ENCODE measurements at places on chromosomes 3 and 15. TPM values are rescaled to one million over a fixed set of nuclear protein-coding genes. Genes with fewer than 3 reads are reported as not detected.

The CTXN2 gene
- not detected for total RNA-seq

The DUOXA2 gene
- total RNA-seq, result not detected

The SPINK8 gene
- total RNA-seq, result not detected

The RYR3 gene
- total RNA-seq, result 0.48 TPM

The LRRN1 gene
- 0.42 TPM for total RNA-seq

The PLSCR4 gene
- 60.7 TPM for total RNA-seq

The COPS2 gene
- 78.9 TPM for total RNA-seq

The TMCC1 gene
- total RNA-seq, result 41.0 TPM

The TMEM207 gene
- total RNA-seq, result not detected

The CYP1A2 gene
- not detected for total RNA-seq

The EFCC1 gene
- 1.8 TPM for total RNA-seq

The SPATA12 gene
- total RNA-seq, result not detected

The NTRK3 gene
- 1.6 TPM for total RNA-seq

The NECTIN3 gene
- total RNA-seq, result 19.8 TPM

The NUP210 gene
- 1.5 TPM for total RNA-seq

The MYLK gene
- total RNA-seq, result 80.3 TPM

The GOLGA6B gene
- total RNA-seq, result not detected

The ASB7 gene
- total RNA-seq, result 10.3 TPM

- no peak for DNase-seq
Measured at GRCh38 chr3:186172353-186172752, 63.5 kb upstream of the ETV5 start.

DNA sequence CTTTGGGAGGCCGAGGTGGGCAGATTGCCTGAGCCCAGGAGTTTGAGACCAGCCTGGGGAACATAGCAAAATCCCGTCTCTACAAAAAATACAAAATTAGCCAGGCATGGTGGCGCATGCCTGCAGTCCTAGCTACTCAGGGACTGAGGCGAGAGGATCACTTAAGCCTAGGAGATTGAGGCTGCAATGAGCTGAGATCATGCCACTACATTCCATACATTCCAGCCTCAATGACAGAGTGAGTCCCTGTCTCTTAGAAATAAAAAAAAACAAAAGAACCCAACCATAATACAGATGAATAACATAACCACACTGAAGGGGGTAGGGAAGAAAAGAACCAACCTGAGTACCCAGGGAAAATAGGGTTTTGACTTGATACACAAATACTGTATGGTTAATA, 19.7 kb upstream of the CGNL1 start:
- DNase-seq, result no peak

GRCh38 chr3:148763986-148764935, 63.4 kb upstream of the CPB1 start:
- no peak for DNase-seq

DNA sequence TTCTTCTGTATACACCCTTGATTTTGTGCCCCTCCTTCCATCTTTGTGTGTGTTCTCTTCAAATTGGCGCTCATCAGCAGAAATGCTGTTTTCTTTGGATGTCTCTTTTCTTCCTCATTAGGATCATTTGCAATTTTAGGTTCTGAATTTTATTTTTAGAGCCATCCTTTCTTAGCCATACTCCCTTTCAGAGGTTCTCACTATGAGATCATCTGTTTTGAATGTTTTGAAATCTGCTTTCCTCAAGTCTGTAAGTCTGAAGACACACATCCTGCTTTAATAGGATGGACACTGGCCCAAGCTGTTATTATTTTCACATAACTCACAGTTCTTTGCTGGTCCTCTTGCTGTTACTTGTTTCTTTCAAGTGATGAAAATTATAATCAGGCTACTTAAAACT, 124.8 kb downstream of the BDH1 start:
- DNase-seq, result no peak

DNA sequence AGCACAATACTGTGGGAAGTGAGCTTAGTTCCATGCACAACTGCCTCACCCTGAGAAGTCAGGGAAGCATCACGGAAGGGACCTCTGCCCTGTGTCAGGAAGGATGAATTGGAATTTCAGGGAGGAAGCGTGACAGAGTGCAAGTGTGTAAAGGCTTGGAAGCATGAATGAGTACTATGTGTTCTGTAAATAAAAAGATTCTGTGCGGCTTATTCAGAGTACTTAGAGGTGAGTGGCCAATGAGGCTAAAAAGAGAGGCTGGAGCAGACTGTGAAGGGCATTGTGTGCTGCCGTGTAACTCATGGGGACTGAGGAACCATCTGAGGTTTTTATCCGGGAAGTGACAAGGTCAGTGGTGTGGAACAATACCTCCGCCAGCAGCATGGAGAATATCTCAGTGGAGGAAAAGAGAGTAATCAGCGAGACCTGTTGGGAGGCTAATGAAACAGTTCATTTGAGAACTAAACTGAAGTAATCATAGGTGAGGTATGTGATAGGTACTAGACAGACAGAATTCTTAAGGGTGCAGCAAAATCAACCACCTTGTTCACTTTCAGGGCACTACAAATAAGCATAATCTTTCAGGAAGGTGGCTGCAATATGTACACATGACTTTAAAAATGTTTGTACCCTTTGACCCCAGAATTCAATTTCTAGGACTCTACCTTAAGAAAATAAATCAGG, 64.9 kb upstream of the SPRED1 start:
- DNase-seq, result no peak

DNA sequence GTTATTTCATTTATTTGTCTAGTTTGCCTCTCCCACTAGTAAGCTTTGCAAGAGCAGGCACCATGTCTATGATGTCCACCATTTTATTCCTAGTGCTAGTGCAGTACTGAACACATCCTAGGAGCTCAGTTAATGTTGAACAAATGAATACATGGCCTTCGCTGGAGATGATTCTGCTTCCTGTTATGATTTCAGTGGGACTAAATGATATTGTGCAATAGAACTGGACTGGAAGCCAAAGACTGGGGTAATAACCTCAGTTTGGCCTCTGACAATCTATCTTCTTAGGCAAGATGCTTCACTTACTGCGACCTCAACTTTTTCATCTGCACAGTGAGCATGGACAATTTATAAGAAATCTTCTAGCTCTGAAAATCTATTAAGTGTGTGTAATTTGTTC, 191.3 kb downstream of the ADAMTSL3 start:
- no peak for DNase-seq

GRCh38 chr3:63644212-63644797, 8.2 kb upstream of the SNTN start:
- no peak for DNase-seq

GRCh38 chr3:117700573-117701360, 991.2 kb downstream of the TUSC7 start:
- DNase-seq, result no peak

DNA sequence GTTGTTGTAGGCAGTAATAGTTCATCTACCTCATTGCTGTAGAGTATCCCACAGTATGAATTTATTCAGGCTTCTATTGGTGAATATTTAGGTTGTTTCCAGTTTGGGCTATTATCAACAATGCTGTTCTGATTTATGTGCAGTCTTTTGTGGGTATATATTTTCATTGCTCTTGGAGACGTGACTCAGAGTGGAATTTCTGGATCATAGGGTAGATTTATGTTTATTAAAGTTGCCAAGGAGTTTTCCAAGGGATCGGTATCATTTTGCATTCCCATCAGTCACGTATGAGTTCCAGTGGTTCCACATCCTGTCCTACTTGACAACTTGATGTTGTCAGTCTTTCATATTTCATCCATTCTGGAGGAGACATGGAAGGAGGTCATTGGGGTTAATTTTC, 8.4 kb upstream of the HRH1 start:
- DNase-seq, result no peak

DNA sequence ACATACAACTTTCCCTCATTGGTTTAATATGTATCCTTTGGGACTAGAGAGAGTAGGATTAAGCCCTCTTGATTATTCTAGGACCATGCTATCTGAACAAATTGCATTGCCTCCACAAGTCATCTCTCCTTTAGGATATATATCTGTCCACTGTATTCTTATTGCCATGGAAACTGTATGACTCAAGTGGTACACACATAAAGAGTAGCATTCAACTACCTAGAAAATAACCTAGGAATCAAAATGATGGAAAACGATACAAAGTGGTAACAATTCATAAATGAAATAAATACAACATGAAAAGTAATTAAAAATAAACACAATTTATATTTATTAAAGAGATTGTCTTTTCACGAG, 212.1 kb upstream of the P2RY1 start:
- no peak for DNase-seq

- DNase-seq, result no peak
Measured at GRCh38 chr3:148710665-148711064, 13.0 kb downstream of the AGTR1 start.

DNA sequence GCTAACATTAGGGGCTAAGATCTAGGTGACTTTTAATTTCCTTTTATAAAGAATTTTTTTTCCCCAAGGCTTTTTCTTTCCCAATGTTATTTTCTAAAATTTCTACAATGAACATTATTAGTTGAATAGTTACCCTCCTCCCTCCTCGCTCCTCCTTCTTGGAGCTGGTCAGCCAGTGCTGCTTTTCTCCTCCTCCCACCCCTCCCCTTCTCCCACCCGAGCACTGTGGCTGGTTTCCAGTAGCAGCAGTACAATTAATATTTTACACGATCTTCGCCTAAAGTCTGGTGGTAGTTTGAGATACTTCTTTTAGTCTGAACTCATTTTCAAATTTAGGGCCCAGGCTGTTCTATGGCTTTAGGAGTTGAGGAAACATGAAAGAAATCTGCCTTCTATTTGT, 41.6 kb downstream of the EEFSEC start:
- DNase-seq, result no peak

DNA sequence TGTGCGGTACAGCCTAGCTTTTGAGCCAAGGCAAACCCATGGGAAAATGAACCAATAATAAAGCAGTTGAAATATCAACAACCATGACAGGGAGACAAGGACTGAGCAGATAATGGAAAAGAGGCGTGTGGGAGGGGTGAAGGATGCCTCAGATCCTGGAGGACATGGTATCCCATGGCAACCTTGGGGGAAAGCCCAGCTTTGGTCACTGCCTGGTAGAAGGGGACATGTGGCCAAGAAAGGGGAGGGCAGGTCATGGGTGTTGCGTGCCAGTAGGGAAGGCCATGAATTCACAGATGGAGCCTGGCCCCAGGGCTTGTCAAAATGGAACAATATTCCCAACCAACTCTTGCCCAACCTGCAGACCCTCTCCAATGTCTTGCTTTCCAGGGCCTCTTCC, 140.5 kb upstream of the SMAD3 start:
- peak; percentile 35 for DNase-seq

- no peak for DNase-seq
Measured at GRCh38 chr3:192188218-192188835, 539.0 kb downstream of the FGF12 start.

- DNase-seq, result no peak
Measured at GRCh38 chr3:197874653-197875052, 75.3 kb upstream of the RPL35A start.

DNA sequence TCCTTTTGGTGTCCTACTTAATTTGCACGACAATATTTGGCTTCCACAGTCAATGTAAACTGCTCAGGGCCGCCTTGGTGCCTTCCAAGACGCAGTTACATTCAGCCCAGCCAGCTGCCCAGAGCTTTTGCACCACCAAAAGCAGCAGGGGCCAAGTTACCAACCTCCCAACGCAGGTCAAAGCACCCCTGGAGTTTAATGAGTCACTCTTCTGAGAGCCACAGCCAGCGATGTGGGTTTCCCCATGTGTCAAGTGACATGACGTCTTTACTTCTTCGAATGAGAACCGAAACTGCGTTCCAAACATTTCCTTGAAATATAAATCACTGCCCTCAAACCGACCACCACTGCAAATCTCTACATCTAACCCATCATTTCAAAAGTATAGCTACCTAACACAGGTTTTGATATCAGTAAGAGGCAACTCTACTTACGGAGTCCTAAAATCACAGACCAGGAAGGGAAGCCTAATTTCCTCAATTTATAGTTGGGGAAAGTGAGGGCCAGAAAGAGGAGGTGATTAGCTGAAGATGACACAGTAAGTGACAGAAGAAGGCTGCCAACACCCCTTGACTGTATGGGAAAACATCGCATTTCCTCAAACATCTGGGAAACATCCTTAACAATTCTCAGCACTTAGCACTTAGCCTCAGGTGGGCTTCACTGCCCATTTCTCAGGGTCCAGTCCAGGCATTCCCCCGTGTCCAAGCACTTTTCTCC, 24.5 kb downstream of the MB21D2 start:
- DNase-seq, result no peak

GRCh38 chr15:63172851-63173451, 15.7 kb upstream of the RPS27L start:
- DNase-seq, result no peak

DNA sequence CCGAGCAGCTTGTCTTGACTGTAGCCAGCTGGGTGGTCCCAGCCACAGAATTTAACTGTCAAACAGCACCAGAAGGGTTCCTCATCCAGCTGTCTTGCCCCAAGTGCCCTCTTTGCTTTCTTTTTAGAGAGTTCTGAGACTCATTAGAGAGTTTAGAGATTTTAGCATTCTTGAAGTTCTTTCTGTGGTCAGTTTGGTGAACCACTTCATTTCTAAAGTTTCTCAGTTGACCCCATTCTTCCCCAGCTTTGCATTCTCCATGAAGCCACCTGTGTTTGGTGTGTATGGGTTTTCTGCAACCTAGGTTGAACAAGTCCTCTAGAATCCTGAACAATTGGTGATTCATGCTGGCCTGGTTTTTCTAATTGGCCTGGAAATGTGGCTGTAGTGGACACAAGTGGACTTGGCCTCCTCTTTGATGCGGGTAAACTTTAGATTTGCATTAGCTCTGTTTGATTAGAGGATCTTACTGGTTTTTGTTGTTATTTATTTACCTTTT, 33.7 kb downstream of the FLNB start:
- no peak for DNase-seq

GRCh38 chr3:194727435-194728128, 41.9 kb downstream of the FAM43A start:
- no peak for DNase-seq

- no peak for DNase-seq
Measured at GRCh38 chr15:55007561-55007960, 189.2 kb downstream of the RSL24D1 start.

GRCh38 chr3:102104033-102104432, 254.7 kb downstream of the NFKBIZ start:
- no peak for DNase-seq

- no peak for DNase-seq
Measured at GRCh38 chr3:172104471-172105072, 65.2 kb downstream of the FNDC3B start.

- DNase-seq, result no peak
Measured at GRCh38 chr3:140552403-140552802, 125.5 kb upstream of the TRIM42 start.

DNA sequence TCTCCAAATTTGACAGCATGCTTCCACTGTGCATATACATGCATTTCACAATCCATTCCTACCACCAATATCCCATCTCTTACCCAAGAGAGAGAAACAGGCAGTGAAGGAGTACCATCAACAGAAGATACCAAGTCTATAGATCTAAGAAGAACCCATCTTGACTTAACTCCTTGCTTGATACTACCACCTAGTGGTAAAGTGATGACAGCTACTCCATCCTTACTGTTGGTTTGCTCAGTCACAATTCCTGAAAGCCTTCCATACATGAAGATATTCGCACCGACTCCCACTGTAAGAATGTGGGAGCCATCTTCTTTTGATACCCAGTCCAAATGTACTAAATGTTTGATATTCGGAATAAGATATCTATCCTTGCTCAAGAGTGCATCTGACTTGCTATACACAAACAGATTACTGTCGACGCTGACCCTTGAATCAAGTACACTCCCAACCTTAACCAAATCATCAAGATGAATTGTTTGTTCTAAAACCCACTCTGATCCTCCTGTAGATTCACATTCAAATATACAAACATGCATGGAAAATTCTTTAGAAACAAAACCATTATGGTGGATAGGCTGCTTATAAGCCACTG, 123.1 kb downstream of the DMXL2 start:
- no peak for DNase-seq

Measured in mesenteric fat pad (tissue), 1 donor.